ENCODE measurements at places on chromosomes 3 and 15.

- DNase-seq, result no peak
These were observed 169.4 kb downstream of the TBC1D2B start for GRCh38 chr15:77907824-77908751.

- no peak for DNase-seq
These were observed 28.4 kb downstream of the RASGRP1 start for GRCh38 chr15:38536201-38536676.

DNA sequence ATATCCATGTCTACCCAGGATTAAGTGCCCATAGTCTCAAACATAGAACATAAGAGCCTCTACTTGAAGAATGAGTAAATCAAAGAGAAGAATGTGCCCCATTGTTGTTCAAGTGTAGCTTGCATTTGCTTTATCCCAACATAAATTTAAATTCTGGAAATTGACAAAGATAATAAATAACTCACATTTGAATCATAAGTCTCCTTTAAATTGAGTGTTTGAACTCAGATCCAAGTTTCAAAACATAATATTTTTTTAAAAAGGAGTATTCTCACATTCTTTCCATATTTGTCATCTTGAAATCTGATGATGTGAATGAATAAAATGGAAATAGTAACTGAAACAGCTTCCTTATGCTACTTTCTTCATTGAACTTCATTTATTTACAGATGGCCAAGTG, 135.2 kb downstream of the MECOM start:
- DNase-seq, result no peak

DNA sequence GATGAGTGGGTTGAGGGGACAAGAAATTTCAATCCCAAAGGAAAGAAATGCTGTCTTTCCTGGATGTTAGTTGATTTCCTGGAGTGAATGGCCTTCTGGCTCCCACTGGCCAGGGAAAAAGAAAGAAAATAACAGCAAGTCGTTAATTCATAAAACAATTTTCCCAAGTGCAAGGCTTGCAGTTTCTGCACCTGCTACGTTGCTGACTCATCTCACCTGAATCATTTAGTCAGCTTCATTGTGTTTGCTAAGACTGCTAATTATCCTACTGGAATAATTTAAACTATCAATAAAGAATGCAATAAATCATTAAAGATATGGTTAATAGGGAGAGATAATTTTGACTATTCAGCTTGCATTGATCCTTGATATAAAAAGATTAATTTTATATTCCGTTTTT, 387.6 kb downstream of the ROBO2 start:
- DNase-seq, result no peak

GRCh38 chr3:16841904-16842271, 42.9 kb upstream of the PLCL2 start:
- DNase-seq, result peak; percentile 13

DNA sequence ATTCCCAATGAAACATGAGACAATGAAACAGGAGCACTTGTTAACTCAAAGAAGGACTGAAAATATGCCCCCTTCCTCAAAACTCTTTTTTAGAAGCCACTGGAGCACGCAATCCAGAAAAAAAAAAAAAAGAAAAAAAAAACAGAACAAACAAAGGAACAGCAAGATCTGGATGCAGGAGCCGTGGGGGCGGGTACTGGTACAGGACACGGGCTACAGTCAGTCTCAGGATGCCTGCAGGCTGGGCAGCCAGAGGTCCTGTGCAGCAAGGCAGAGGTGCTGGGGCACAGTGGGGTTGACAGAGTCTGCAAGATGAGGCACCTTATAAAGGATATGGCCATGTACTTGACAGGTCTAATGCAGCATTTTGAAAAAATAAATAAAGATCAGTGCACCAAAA, 22.3 kb upstream of the ALDH1L1 start:
- DNase-seq, result no peak

GRCh38 chr15:65055201-65055870, 10.1 kb downstream of the SLC51B start:
- no peak for DNase-seq

- DNase-seq, result no peak
These were observed 6.6 kb upstream of the SELENOS start for GRCh38 chr15:101283931-101284330.

- DNase-seq, result no peak
These were observed 15.6 kb downstream of the DCBLD2 start for GRCh38 chr3:98885851-98886250.

DNA sequence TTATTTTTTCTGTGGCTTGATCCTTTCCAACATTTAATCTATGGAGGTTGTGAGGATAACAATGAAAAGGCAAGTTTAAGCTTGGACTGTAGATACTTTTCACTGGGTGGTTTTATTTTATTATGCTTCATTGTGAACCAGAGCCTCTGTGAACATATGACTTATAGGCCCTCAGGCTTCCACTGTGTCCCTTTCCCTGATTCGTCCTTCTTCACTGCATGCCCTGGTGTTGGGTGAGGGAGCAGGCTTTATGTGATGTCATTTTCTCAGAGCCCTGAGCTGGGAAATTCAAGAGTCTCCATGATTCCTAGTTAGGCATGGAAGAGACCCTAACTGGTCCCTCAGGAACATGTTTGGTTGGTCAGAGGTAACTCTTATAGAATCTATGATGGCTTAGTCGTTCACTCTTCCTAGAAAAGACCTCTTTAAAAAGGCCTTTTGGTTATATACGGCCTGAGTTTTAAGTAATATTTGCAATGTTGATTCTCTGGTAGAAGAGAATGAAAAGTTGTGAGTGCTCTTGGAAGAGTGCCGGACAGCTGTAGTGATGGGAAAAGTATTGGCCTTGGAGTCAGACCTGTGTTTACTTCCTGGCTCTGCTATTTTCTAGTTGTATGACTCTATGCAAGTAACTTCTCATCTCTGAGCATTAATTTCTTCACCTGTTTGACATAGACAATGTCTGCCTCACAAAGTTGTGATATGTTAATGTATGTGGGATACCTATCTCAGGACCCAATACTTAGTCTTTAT, 168.4 kb downstream of the LPP start:
- no peak for DNase-seq

- DNase-seq, result no peak
These were observed 14.7 kb downstream of the BSN start for GRCh38 chr3:49568965-49569364.

DNA sequence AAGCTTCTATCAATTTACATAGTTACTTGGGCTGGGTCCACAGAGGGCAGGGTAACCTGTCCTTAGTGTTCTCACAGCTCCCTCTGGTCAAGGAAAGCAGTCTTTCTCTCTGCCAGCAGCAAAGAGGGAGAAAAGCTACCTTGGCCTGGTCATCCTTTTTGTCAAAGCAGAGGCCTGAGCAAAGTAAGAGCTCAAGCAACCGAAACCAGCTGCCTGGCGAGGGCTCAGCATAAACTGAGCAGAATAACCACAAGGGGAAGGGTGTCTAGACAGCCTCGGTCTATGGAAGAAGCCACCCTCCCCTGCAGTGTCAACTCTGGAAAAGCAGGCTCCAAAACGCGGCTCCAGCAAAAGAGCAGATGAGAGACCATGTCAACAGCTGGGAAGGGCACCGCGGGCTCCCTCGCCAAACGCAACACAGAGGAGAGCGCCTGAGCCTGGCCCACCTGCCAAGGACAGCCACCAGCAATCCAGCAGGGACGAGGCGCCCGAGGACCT, 17.4 kb downstream of the LRIG1 start:
- peak; percentile 18 for DNase-seq

DNA sequence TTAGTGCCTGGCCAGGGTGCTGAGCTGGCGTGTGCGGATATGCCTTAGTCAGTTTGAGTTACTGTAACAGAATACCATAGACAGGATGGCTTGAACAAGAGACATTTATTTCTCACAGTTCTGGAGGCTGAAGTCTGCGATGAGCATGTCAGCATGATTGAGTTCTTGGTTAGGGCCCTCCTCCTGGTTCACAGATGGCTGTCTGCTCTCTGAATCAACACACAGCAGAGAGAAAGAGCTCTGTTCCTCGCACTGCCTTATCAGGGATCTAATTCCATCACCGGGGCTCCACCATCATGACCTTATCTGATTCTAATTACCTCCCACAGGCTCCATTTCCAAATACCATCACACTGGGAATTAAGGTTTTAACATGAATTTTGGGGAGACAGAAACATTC, 386.6 kb upstream of the DPH6 start:
- no peak for DNase-seq

DNA sequence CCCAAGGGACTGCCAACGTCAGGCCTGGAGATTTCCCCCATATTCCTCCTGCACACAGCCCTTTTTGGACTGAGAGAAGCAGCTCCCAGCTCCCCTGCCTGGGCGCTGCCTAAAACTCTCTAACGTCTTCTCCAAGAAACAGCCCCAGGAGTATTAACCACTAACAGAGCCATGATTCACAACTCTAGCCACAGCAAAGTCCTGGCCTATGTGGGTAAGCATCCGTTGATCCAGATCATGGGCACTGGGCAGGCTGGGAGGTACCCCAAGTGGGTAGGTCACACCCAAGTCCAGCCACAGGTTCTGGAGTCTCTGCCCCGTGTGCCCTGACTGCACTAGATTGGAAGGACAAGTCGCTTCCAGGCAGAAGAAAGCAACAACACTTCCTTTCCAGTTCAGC, 31.9 kb downstream of the NBEAL2 start:
- no peak for DNase-seq

DNA sequence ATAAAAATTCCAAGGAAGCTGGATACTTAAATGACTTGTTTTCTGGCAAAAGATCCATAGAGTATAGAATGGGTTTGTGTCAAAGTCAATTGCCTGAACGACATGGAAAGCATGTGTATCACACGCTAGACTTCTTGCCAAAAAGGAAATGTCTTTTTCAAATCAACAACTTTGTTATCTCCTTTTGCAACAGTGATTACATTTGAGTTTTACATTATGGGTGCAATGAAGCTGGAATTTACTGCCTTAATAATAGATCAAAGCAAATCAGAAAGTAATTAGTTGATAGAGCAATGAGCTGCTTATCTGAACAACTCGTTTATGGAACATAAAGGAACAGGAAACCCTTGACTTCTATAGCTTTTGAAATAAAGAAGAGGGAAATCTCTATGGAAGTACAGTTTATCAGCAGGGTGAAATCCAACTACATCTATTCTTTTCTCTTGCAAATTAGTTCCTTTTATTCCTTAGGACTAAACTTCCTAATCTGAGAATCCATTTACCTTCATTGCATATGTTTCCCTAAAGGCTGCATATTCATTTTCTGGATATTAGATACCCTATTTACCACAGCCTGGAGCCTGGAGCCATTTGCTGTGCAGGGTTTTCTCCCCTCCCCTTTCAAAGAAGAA, 415.1 kb upstream of the NECTIN3 start:
- DNase-seq, result no peak

DNA sequence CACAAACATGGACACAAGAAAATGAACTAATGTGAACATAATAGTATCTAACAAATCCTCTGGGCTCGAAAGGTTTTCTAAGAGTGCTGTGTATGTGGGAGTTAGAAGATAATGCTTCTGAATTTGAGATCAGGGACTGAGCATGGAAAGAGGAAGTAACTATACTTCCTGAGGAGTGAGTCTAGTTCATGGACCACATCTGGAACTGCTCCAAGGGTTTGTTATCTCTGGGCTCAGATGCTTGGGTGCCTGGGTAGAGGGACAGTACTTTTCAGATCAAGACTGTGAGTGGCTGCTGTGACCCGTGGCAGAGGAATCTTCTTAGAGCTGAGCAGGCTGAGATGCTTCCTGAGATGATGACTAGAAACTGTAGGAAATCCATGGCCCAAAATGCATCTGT, 28.5 kb downstream of the TBC1D23 start:
- DNase-seq, result no peak
